Activated CD4-positive, alpha-beta T cell treated with anti-CD3 and anti-CD28 coated beads, Interleukin-10, Interleukin-2, amounts not matched to agents 100 ng/mL and 50 ng/mL, durations not matched to agents 16 hours and 8 hours (primary cell): ENCODE measurements at places on chromosomes 12 and 14.

DNA sequence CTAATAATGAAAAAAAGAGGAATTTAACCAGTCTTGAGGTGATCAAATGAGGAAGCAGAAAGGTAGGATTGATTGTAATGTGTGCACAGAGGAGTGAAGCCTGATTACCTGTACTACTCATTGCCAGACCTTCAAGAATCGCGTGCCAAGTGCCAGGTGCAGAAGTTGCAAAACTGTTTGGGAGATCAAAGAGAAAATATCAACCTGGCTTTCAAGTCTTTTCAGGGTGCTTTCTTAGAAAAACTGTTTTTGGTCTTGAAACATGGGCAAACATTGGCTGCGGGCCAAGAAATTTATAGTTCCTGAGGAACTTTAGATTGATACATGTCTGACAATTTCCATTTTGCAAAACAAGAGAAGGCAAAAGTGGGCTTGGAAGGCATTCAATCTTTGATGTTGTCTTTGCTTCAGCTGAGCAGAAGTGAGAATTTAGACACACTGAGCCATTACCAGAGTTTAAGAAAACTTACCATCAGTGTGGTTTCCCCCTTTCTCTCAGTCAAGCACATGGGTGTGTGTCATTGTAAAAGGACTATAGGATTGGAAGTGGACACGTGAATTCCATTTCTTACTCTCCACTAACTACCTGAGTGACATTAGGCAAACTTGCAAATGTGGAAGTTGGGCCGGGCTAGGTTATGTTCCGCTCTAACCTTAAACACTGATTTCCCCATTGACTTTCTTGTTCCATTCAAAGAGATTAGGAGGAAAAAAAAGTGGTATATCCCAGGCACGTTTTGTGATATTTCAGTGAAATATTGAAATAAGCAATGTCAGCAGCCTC is 486.2 kb downstream of the DIO2 start:
- no peak for DNase-seq

GRCh38 chr12:121444842-121445202 is 44.9 kb downstream of the RNF34 start:
- no peak for DNase-seq

DNA sequence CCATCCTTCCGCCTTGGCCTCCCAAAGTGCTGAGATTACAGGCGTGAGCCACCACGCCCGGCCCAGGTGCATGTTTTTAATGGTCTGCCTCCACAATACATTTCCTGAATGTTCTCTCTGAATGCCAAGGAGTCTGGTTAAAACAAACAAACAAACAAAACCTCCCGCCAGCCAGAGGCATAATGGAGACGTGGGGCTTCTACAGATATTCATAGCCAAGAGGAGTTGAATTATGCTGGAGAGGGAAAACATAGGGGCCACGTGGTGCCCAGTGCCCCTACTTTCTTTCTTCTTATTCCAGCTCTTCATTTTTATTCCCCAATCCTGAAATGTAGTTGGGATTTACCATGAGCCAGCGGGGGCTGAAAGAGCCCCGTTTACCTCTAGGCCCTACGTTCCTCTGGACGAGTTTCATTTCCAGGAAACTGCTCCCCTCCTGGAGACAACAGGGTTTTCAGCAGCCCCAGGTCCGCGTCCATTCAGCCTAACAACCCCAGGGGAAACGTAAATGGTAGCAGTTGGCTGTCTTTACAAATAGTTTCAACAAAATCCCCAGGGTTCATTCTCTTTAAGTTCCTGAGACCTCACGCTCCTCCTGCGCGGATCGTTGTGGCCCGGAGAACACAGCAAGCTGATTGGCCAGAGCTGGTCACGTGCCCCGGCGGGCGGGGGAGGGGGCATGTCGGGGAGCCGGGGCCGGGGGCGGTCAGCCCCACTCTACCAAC is 108.5 kb upstream of the ESRRB start:
- peak; percentile 2 for DNase-seq

DNA sequence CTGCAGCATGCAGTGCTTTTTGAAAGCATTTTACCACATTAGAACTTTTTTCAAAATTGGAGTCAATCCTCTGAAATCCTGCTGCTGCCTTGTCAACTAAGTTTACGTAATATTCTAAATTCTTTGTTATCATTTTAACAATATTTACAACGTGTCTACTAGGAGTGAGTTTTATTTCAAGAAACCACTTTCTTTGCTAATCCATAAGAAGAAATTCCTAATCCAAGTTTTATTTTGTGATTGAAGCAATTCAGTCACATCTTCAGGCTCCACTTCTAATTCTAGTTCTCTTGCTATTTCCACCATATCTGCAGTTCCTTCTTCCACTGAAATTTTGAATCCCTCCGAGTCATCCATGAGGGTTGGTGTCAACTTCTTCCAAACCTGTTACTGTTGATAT is 25.4 kb downstream of the PRORP start:
- no peak for DNase-seq

DNA sequence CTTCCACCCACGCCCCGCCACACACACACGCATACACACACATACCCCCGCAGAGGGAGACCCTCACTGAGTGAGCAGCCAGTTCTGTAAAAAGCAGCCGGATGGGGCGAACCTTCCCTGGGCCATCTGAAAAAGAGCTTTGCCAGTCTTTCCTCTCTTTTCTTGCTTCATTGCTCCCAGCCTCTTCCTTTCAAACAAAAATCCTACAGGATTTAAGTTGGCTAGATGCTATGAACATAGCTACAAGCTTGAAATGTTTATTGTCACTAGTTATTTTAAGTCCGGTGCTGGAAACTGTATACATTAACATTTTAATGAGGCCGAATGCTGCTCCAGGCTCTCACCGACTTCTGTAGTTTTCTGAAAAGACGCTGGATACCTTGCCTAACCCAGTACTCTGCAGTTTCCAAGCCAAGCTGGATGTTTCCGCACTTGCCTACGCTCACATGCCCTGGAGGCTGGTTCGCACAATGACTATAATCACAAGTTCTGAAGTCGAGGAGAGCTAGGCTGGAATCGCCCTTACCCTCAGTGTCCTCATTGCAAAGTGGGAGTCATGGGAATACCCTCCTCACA is 39.2 kb downstream of the LTBP2 start:
- no peak for DNase-seq

- no peak for DNase-seq
Observed at GRCh38 chr12:129049917-129050316, 196.6 kb downstream of the GLT1D1 start.

- DNase-seq = peak; percentile 62
Observed at GRCh38 chr12:119444462-119445044, 110.0 kb downstream of the CCDC60 start.

DNA sequence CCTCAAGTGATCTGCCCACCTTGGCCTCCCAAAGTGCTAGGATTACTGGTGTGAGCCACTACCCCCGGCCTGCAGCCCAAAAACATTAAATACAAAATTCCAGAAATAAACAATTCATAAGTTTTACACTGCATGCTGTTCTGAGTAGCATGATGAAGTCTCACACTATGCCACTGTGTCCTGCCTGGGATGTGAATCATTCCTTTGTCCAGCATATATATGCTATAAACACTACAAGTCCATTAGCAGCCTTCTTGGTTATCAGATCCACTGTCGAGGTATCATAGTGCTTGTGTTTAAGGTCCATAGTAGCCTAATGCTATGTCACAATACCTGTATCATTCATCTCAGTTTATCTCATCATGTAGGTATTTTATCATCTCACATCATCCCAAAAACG is 15.9 kb downstream of the INTS13 start:
- DNase-seq = no peak

- no peak for DNase-seq
Observed at GRCh38 chr14:59510966-59511365, 26.6 kb downstream of the JKAMP start.

- peak; percentile 58 for DNase-seq
Observed at GRCh38 chr14:31927348-31927832, 149.7 kb upstream of the ARHGAP5 start.

DNA sequence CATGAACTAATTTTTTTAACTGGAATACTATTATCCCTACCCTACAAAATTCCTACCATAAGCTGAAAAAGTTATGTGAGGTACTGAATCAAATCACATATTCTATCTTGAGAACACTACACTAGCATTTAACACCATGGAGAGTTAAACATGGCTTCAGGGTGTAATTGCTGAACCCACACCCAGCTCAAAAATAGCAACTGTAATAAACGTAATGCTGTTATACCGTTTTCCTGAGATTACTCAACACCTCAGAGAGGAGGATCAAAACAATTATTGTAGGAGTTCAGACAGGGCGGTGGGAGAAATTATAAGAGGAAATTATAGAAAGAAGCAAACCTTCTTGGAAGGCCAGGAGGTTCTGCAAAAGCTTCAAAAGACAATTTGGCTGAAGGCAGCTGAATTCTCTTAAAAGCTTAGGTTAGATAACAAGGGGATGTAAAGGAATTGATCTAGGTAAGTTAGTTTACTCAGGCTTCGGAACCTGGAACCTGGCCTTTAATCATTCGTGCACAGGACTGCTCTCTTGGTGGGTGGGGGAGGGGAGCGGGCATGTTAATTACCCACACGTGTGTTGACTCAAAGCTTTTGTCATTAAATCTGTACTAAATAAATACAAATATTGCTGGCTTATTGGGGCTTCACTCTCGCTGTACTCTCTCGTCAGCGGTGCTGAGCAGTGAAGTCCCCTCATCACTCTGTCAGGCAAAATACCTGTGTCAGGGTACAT is 12.1 kb upstream of the IPO8 start:
- no peak for DNase-seq

DNA sequence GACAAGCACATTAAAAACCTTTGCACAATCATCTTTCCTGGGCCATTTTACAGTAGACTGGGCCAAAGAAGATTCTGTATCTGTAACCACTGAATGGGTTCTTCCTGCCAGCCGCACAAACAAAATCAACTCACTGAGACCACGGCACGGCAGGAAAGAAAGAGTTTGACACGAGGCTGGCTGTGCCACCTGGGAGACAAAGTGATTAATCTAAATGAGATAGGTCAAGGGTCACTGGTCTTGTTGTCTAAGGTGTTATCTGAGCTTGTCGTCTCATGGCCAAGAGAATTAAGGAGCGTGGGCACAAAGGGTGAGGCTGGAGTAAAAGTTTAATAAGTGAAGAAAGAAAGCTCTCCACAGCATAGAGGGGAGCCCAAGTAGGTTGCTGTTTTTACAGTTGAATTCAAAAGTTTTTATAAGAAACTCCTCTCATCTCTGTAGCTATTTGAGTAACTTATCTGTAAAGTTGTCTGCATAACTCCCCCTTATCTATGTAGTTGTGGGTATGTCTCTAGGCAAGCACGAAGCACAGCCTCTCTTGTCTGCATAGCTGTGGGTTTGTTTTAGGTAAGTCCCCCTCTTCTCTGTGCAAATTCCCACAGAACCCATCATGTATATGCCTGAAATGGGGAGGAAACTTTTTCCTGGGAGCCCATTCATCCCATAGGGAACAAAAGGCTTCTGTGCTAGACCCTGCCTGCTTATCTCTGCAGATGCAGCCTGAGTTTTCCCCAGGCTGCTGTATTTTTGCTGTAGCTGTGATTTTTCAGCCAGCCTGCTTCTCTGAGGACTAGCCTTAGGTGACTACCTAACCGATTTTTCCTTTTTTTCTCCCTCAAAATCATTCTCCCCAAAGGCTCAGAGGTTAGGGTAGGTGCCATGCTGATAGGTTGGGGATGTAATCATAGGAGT is 1314.6 kb upstream of the TMEM132C start:
- DNase-seq = no peak

DNA sequence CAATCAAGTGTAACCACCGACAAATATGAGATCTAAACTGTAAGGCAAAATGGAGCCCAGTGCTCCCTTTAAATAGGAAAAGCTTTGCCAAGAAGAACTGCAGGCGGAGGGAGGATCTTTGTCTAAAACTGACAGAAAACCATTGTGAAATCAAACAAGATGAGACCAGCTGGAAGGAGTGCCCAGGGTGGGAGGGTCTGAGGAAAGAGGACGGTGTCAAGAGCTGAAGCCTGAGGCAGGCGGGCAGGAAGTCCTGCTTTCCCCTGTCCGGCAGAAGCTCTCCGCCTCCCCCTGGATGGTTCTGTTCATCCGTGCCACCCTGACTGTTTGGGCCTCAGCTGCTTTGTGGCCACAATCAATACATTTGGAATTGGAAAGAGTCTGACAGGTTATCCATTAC is 37.5 kb downstream of the CDC42BPB start:
- no peak for DNase-seq

GRCh38 chr12:52698651-52699340 is 4.5 kb downstream of the KRT77 start:
- DNase-seq = no peak

- DNase-seq = no peak
Observed at GRCh38 chr12:29625359-29625953, 128.0 kb upstream of the OVCH1 start.

- DNase-seq = no peak
Observed at GRCh38 chr12:127629066-127629820, 637.7 kb upstream of the TMEM132C start.

- DNase-seq = no peak
Observed at GRCh38 chr12:71849109-71849851, 9.7 kb downstream of the TBC1D15 start.

DNA sequence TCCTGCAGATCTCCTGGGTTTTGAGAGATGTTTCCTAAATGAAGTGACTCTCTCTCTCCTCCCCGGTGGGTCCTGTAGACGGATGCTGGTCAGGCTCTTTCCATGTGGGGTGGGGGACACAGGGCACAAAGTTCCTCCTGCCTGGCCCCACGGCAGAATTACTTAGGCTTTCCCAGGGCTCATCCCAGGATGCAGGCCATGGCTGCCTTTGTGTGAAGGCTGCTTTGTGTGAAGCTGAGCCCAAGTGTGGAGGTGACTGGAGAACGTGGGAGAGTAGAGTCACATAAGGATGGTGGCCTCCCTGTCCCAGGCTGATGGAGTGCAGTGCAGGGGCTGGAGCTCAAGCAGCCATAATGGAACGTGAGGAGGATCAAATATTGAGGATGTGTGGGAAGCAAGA is 200.2 kb downstream of the ADGRD1 start:
- no peak for DNase-seq

DNA sequence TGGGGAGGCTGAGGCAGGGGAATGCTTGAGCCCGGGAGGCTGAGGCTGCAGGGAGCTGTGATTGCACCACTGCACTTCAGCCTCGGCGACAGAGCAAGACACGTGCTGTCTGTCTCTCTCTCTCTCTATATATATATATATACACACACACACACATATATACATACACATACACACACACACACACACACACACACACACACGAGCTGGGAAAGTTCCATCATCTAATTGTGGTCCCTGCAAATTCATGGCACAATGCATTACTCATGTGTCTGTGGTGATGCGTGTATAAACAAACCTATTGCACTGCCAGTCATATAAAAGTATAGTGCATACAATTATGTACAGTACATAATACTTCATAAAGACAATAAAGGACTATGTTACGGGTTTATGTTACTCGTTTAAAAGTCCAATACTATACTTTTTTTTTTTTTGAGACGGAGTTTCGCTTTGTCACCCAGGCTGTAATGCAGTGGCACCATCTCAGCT is 36.6 kb downstream of the WDR89 start:
- DNase-seq = no peak

- no peak for DNase-seq
Observed at GRCh38 chr12:84079626-84080025, 833.0 kb downstream of the SLC6A15 start.
